Naive thymus-derived CD8-positive, alpha-beta T cell (primary cell): ENCODE measurements at places on chromosomes 4 and X.

DNA sequence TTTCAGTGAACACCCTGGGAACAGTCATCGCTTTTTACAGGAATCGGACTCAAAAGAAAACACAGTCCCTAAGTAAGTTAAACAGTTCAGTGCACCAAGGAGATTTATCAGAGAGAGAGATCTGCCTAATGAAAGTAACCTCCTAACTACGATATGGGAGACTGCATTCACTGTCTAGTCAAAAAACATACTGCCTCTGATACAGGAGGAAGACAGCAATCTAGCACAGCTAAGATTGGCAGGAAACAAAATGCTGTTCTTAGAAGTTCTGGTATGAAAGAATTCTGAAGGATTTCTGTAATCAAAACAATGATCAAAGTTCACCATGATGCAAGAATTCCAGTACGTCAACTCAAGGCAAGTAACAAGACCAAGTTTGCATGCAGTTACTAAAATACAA lies 92.8 kb downstream of the MAML3 start:
- no peak for DNase-seq

- no peak for DNase-seq
Measured at GRCh38 chr4:183072176-183072575, 26.9 kb upstream of the WWC2 start.

- no peak for DNase-seq
Measured at GRCh38 chrX:22186165-22186564, 86.5 kb upstream of the CBLL2 start.

DNA sequence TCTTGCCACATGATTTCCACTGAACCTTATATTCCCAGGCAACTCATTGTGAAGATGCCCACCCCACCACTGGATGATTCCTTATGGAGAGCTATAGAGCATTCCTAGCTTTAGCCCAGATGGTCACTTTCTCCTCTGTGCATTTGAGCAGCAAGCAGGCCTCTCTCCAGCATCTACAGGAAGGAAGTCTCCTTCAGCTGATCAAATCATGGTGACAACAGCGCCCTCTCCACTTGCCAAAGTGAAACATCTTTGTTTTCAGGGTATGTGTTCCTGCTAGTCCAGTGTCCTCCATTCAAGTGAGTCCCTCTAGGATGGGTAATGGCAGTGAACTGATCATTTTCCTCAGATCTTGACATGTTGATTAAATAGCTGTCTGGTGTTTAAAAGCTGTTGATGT lies 10.9 kb upstream of the SYTL5 start:
- no peak for DNase-seq

GRCh38 chrX:13340182-13340791 lies 20.4 kb upstream of the ATXN3L start:
- DNase-seq = no peak

GRCh38 chr4:81746071-81746470 lies 274.4 kb upstream of the RASGEF1B start:
- DNase-seq = no peak

- no peak for DNase-seq
Measured at GRCh38 chr4:11669156-11669555, 240.5 kb upstream of the HS3ST1 start.

GRCh38 chrX:135185795-135186443 lies 14.7 kb upstream of the CT55 start:
- peak; percentile 1 for DNase-seq

- no peak for DNase-seq
Measured at GRCh38 chrX:44997888-44998287, 124.9 kb downstream of the KDM6A start.

GRCh38 chrX:132480581-132481203 lies 8.1 kb downstream of the MBNL3 start:
- peak; percentile 5 for DNase-seq

GRCh38 chr4:175745329-175745728 lies 66.7 kb downstream of the GPM6A start:
- DNase-seq = no peak

- DNase-seq = no peak
Measured at GRCh38 chr4:97150966-97151365, 992.3 kb downstream of the STPG2 start.

DNA sequence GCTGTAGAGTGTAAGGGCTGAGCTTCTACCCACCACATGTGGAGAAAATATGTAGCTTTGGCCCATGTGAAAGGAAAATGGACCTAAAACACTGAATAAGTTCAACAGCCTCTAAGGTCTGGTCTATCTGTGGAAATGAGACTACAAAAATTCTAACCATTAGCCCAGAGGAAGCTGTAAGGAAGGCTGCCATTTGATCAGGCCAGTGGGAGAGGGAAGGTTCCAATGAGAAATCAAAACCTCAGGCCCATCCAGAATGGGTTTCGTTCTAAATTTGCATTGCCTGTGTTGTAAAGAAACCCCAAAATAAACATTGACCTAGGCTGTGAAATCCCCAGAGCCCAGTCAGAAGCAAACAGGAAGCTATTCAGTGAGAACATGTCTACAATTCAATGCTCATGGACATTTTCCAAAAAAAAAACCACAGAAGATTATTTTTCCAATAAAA lies 320.4 kb upstream of the SLC7A11 start:
- DNase-seq = no peak

- no peak for DNase-seq
Measured at GRCh38 chrX:149909324-149910177, 19.8 kb upstream of the HSFX4 start.

DNA sequence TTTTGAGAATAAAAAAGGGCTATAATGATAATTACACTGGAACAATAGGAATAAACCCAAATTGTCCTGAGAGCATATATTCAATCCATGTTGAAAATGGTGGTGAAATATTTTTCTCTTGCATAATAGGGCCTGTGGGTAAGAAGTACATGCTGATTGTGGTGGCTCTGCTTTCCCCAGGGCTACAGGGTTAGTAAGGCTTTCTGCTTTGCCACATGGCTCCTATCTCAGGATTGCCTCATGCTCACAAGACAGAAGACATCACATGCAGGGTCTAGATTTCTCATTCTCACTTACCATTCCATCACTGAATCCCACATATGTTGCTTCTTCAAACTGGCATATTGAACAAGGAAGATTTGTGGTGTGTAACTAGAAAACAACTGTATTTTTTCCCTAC lies 12.4 kb upstream of the VEGFC start:
- no peak for DNase-seq

GRCh38 chr4:48944252-48944651 lies 37.7 kb upstream of the OCIAD2 start:
- DNase-seq = no peak

- DNase-seq = no peak
Measured at GRCh38 chrX:130084631-130085237, 25.6 kb downstream of the ELF4 start.

- no peak for DNase-seq
Measured at GRCh38 chr4:127217586-127218229, 415.0 kb upstream of the INTU start.

GRCh38 chr4:176413171-176413570 lies 93.4 kb downstream of the SPCS3 start:
- no peak for DNase-seq

DNA sequence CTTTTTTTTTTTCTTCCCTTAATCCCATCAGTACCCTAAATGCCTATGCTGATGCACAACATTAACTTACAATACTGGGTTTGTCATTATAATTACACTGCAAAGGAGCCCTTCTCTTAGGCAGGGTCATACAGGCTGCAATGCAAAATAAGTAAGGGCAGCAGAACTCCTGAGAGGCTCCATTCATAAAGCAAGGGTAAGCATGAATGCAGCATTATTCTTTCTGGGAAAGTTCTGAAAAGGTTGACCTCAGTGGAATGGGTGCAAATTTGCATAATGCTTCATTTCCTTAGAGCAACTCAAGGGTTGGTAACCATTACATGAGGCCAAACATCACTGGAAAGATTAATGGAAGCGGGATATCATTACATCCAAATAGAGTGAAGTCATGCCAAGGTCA lies 789.2 kb downstream of the KLHL13 start:
- no peak for DNase-seq

DNA sequence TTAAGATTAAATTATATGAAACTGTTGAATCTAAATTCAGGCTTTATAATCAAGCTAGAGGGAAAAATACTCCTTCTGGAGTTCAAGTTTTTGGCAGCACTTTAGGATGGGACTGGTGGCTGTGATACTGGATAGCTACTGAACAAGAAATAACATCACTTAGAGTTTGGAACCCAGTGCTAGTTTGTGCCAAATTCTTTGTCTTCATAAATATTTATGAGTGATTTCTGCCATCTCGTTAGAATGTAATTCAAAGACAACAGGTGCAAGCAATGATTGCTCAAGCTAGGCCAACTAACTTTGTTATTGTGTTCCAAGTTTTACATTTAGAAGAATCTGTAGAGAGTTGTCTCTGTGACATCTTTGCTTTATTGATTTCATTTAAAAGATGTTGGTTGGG lies 417.9 kb downstream of the FAT4 start:
- DNase-seq = no peak

DNA sequence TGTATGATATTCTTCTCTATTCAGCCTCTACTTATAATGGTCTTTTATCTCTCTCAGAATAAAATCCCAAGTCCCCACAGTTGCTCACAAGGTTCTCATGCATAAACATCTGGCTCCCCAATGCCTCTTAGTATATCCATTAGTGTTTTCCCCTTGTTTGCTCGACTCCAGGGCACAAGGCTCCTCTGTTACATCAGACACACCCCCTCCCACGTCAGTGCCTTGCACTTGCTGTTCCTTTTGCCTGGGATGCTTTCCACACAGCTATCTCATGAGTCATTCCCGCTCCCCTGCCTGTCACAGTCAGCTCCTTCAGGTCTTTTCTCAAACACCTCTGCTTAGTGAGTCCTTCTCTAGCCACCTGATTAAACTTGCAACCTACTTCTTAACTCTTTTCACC lies 260.2 kb downstream of the IL1RAPL1 start:
- DNase-seq = no peak

DNA sequence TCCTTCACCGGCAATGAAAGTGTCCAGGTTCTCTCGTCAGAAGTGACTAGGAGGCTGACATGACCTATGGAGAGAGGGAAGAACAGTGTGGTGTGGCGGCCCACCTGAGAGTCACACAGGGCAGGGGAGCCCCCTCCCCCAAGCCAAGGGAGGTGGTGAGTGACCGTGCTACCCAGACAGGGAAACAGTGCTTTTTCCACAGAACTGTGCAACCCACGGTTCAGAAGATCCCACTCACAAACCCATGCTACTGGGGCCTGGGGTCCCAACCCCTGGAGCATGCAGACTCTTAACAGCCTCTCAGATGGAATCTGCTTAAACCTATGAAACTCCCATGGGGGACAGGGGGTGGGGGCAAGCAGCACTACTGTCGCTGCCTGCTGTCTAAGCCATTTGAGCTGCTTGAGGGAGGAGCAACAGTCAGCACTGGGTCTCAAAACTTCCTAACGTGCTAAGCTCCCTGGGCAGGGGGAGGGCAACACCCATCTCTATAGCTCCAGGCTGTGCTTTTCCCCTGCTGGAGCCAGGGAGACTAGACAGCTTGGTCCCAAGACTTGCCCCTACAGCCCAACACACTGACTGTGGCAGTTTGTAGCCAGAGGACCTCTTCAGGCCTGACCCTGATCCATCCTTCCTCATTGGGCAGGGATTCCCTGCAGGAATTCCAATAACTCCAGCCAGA lies 850.4 kb upstream of the AADAT start:
- no peak for DNase-seq

DNA sequence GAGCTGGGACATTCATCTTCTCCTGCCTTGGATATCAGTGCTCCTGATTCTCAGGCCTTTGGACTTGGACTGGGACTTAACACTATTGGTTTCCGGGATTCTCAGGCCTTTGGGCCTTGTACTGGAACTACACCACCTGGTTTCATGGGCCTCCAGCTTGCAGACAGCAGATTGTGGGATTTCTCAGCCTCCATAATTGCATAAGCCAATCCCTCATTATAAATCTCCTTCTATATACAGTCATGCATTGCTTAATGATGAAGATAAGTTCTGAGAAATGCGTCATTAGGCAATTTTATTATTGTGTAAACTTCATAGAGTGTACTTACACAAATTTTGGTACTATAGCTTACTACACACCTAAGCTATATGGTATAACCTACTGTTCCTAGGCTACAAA lies 8.9 kb upstream of the CCNG2 start:
- DNase-seq = no peak

DNA sequence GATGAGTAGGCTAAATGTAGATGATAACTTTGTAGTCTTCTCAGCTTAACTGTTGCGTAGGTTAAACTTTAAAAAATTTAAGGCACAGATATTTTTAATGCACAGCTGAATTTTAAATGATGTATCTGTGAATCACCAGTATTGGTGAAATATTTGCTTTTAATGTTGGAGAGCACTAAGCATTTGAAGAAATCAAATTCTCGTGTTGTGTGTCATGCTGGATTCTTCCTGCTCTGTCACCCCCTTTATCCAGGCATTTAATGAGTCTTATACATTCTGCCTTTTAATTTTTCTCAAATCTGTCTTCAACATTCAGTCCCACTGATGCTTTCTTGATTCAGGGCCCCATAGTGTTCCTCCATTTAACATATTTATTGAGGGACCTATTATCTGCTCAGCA lies 76.7 kb downstream of the SLC4A4 start:
- DNase-seq = no peak

DNA sequence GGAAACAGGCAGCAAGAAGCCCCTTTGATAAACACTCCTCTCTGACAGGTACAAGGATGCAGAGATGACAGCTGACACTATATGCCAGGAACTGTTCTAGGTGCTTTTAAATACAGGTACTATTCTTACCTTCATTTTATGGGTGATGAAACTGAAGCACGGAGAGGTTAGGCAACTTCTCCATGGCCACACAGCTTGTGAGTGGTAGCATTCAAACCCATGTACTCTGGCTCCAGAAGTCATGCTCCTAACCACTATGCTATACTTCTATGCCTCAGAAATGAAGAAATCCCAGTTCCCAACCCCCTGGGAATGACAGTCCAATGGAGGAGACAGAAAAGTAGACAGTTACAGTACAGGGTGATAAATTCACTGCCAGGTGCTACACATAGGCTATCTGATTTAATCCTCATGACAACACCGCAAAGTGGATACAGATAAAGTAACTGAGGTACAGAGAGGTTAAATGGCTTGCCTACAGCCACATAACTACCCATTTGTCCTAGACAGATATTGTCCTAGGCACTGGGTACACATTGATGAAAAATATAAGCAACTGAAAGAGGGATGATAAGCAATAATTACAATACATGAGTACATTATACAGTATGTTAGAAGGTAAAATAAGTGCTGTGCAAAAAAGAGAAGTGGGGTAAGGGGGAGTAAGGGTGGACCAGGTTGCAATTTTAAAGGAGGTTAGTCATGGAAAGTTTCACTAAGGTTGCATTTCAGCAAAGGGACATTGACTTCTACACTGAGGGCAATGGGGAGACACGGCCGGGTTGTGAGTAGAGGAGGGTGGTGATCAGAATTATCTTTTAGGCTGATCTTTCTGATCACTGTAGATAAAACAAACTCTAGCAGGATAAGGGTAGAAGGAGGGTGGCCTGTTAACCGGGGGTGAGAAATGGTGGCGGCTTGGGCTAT lies 1.6 kb upstream of the F8 start:
- DNase-seq = no peak

- no peak for DNase-seq
Measured at GRCh38 chr4:85603437-85604336, 128.7 kb downstream of the ARHGAP24 start.

DNA sequence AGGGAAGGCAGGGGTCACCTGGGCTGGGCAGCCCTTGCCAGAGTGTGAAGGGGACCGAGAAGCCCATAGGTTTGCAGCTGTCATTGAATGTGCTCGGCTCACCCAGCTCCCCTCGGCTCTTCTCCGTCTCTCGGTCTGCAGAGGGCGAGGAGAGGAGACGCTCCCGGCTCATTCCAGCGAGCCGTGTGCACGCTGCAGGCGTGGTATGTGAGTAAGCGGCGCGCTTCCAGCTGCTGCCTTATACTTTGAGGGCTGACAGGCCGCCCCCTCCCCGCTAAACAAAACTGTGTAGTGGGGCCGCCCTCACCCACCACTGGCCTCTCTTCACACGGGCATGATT lies 23.0 kb upstream of the BCORL1 start:
- no peak for DNase-seq
